ENCODE measurements at places on chromosomes 16 and 17.

- DNase-seq: no peak
Observed at GRCh38 chr16:80591071-80591915, 50.5 kb downstream of the DYNLRB2 start.

- DNase-seq: no peak
Observed at GRCh38 chr16:75868636-75869632, 142.6 kb upstream of the CPHXL start.

GRCh38 chr16:28149011-28149888 is 62.5 kb downstream of the XPO6 start:
- DNase-seq: no peak

- no peak for DNase-seq
Observed at GRCh38 chr16:55203570-55203969, 120.4 kb upstream of the IRX6 start.

- DNase-seq: no peak
Observed at GRCh38 chr16:28171816-28172215, 39.9 kb downstream of the XPO6 start.

- no peak for DNase-seq
Observed at GRCh38 chr17:67160791-67161190, 84.2 kb downstream of the HELZ start.

- no peak for DNase-seq
Observed at GRCh38 chr17:35912339-35912912, 18.1 kb downstream of the RDM1 start.

- DNase-seq: no peak
Observed at GRCh38 chr17:31510308-31511194, 119.1 kb downstream of the RAB11FIP4 start.

- no peak for DNase-seq
Observed at GRCh38 chr17:36674278-36674650, 72.9 kb downstream of the MRM1 start.

GRCh38 chr17:69412251-69412671 is 2.2 kb upstream of the MAP2K6 start:
- DNase-seq: no peak

DNA sequence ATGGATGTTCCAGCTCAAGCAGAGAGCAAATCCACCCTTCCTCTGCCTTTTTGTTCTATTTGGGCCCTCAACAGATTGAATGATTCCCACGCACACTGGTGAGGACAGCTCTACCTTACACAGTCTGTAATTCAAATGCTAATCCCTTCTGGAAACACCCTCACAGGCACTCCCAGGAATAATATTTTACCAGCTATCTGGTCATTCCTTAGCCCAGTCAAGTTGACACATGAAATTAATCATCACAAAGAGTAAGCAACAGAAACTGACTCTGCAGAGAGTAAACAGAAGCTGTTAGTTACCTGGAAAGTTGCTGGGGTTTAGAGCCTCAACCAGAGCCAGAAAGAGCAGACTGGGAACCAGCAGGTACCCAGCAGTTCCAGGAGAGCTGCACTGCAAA is 75.5 kb upstream of the MMP2 start:
- no peak for DNase-seq

- DNase-seq: no peak
Observed at GRCh38 chr16:57635266-57636097, 7.1 kb downstream of the ADGRG1 start.

DNA sequence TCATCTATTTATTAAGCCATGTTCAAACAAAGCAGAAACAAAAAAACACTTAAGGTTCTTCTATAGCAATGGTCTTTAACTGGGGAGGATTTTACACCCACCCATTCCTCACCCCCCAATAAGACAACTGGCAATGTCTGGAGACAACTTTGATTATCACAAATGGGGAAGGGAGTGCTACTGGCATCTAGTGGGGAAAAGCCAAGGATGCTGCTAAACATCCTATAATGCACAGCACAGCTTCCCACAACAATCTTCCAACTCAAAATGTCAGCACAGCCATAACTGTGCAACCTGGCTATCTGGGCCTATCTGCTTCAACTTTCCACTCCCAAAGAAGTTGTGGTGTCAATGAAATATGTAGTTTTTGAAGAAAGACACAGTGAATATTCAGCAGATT is 1044.4 kb downstream of the CDH8 start:
- DNase-seq: no peak

DNA sequence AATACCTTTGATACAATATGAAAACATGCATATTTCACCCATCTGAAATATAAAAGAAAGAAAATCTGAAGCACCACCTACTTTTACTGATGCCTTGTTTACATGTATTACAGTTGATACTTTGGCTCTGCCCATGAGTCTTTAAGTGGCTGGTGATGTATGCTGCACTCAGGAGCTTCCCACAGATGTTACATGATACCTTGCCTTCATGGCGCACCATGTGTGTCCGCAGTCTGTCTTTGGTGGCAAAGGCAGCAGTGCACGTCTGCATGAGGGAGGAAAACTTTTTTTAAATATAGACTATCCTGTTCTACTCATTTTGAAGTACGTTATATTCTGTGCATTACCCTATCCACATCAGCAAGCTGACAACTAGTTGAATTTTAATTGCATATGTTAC is 7.5 kb downstream of the VEZF1 start:
- no peak for DNase-seq

All from keratinocyte (primary cell).